ENCODE measurements at places on chromosomes 7 and 10.
A peak's percentile ranks its signal among the peaks of the same experiment; 100 is the strongest.

- DNase-seq, result no peak
These were observed 350.3 kb downstream of the GALNT17 start for GRCh38 chr7:71482284-71482683.

- DNase-seq, result no peak
These were observed 361.5 kb upstream of the LRRTM3 start for GRCh38 chr10:66564287-66564686.

GRCh38 chr7:95718577-95719410 is 53.6 kb upstream of the DYNC1I1 start:
- DNase-seq, result no peak

DNA sequence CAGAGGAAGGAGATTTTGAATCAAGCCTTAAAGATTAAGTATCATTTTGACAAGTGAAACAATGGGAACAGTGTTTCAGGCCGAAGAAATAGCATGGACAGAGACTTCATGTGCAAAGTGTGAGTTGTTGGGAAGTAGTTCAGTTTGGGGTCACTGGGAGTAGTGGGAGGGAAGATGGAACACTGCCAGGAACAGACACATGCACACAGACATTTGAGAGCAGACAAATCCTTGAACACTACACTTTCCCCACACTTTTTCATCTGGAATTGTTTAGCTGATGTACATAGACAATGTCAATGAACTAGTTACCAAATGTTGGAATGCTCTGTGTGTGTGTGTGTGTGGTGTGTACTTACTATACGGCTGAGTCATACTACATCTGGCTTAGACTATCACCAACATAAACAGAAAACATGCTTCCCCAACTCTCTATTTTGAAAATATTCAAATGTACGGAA is 52.4 kb upstream of the LRRC17 start:
- DNase-seq, result peak; percentile 63

GRCh38 chr7:139845443-139845805 is 16.4 kb downstream of the TBXAS1 start:
- no peak for DNase-seq

Measured in NCI-H226 (cell line).